ENCODE measurements at places on chromosomes 12 and 14.

DNA sequence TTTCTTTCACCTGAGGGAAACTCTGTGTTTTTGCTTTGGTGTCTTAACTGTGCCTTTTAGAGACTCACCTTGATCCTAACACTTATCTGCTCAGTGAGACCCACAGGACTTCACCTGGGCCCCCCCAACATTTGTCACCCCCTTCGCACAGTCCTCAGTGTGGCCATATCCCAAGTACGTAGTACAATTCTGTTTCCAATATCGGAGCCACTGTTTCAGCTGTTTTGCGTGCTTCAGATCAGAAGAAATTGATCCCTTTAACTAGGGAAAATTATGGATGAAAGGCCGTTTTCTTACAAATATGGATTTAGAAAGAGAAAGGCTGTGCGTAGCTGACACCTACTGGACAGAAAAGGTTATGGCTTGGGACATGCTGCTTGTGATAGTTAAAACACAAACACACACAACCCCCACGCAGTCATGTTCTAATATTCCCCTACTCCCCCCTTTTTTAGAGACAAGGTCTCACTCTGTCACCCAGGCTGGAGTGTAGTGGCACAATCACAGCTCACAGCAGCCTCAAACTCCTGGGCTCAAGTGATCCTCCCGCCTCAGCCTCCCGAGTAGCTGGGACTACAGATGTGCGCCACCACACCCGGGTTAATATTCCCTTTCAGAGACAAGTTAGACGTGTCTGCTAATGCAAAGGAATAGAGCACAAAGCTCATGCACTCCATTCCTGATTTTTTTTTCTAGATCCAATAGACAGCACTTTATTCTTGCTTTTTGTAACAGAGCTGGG is 3.6 kb upstream of the SLC7A8 start:
- DNase-seq, result no peak

DNA sequence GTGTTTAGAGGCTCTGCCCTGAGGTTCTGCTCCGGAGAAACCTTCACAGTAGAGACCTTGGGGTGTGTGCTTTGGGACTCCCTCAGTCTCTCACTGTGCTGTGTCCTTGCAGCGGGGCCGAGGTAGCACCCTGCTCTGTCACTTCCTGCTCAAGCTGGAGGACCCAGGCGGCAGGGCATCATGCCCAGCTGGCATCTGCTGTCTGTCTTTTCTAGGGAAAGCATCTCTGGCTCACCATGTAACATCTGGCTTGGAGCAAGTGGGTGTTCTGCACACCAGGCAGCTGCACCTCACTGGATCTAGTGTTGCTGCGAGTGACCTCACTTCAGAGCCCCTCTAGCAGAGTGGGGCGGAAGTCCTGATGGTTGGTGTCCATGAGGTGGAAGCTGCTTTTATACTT is 124.5 kb downstream of the ESRRB start:
- DNase-seq, result no peak

DNA sequence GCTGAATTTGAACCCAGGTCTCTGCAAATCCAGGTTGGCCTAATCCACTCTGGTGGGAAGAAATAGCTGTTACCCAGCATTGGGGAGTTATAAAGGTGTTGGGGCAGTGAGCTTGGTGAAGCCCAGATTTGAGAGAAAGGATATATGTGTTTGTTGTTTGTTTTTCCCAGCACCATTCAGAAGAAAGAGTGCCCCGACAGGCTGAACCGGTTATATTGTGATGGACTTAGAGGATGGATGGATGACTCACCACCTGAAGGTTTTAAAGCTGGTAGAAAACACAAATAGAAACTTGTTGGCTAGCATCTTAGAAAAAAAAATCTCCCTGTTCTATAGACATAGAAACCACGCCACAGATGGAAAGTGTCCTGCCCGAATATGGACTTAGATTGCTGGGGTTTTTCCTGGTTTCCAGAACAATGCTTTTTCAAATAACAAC is 404.6 kb downstream of the MED13L start:
- no peak for DNase-seq

- no peak for DNase-seq
Observed at GRCh38 chr12:29702222-29702621, 81.5 kb downstream of the TMTC1 start.

GRCh38 chr12:97386133-97386581 is 76.4 kb upstream of the RMST start:
- DNase-seq, result no peak

- no peak for DNase-seq
Observed at GRCh38 chr12:106071686-106072085, 67.1 kb downstream of the NUAK1 start.

- no peak for DNase-seq
Observed at GRCh38 chr14:28308734-28309133, 457.9 kb upstream of the FOXG1 start.

- no peak for DNase-seq
Observed at GRCh38 chr12:27771481-27772327, 8.3 kb upstream of the KLHL42 start.

DNA sequence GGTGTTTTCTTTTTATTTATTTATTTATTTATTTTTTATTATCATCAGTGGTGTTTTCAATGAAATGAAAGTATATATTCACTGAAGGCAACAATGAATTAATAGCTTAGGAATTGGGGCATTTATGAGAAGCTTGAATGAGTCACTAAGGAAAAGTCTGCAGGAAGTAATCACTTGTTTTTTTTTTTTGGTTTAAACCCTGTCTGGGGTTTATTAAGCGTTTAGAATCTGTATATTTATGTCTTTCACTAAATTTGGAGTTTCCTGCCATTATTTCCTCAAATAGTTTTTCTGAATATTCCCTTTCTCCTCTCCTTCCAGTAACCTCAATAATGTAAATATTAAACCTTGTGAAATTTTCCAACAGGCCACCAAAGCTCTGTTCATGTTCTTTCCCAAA is 85.5 kb downstream of the TESC start:
- DNase-seq, result no peak

GRCh38 chr14:54650959-54651351 is 84.0 kb downstream of the SAMD4A start:
- no peak for DNase-seq

DNA sequence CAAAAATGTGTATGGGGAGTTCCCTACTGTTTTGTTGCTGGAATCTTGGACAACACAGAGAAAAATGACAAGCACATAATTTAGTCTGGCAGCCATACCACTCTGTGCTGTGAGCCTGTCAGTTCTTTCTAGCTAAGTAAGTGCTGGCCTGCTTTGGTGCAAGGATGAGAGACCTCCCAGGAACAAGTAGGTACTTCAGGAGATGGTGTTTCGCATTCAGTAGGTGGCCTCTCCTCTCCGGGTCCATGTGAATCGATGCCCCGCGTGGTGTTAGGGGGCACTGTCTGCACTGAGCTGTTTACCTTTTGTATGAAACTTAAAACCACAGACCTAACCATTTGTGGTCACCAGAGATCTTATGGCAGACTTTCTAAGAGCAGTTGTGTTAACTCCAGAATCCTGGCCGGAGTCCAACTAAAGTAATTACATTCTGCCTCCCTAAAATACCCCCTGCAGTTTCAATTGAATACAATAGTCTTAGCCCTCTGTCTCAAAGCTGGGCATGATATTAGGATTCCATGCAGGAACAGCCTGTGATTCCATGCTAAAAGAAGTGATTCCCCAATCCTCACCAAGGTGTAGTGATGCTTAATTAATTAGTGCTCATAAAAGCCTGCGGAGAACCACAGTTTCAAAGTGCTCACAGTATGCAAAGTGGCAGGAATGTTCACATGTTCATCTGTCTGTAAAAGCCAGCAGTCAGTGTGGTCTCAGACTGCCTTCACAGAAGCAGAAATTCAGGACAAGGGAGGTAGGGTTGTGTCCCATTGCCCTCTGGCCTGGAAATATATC is 64.2 kb downstream of the LLPH start:
- DNase-seq, result no peak

Measured in central memory CD4-positive, alpha-beta T cell (primary cell).